NCI-H1048 (cell line): ENCODE measurements at places on chromosomes 11 and 22.

DNA sequence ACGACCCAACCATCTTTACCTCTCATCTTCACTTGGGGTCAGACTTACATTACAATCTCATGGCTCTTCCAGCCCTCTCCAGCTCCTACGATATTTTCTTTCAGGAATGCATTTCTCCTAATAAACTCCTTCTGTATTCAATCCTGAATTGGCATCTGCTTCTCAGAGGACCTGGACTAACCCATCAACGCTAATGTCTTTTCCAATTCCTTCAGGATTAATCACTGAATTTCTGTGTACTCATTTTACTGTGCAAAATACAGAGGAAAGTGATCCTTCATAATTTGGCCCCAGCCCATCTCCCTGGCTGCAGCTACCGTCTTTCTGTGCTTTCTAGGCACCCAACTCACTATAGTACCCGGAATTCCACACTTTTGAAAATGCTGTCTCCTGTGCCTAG lies 239.2 kb downstream of the METTL15 start:
- no peak for DNase-seq

DNA sequence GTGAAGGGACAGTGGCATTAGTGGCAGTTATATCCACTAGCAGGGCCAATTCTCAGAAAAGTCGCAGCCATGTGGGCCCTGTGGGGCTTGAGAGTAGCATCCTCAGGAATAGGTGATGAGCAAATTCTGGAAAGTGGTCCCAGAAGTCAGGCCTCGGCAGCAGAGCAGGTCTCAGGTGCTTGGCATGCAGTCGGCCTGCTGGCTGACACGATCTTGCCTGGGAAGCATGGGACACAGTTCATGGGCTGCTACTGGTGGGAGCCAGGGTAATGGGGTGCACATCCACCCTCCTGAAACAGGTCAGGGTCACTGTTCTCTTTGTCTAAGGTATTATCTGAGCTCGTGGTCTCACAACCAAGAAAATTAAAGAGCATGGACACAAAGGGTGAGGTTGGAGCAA lies 36.8 kb upstream of the TMEM45B start:
- DNase-seq, result no peak

- DNase-seq, result no peak
Observed at GRCh38 chr11:131533998-131534397, 163.6 kb downstream of the NTM start.

- no peak for DNase-seq
Observed at GRCh38 chr11:67273260-67273990, 7.2 kb downstream of the GRK2 start.

GRCh38 chr22:39170825-39171622 lies 18.5 kb upstream of the CBX7 start:
- DNase-seq, result peak; percentile 26

GRCh38 chr11:85810521-85810870 lies 445 bp downstream of the SYTL2 start:
- no peak for DNase-seq

DNA sequence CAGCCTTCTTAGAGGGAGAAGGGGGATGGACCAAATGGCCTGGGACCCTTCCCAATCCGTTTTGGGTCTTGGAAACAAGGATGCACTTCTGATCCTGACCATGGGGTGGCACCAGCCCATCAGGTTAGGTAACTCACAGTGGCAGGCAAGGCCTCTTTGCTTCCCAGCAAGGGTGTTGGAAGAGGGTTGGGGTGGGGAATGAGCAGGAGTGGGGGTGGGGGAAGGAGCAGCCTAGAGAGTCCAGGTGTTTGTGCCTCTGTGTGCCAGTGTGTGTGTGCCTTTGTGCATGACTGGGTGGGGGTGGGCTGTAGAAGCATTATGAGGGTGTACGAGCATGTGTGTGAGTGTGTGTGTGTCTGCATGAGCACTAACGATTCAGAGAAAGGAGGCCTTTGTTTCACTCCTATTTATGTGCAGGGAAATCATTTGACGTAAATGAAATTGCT lies 213.1 kb downstream of the INSC start:
- peak; percentile 90 for DNase-seq

DNA sequence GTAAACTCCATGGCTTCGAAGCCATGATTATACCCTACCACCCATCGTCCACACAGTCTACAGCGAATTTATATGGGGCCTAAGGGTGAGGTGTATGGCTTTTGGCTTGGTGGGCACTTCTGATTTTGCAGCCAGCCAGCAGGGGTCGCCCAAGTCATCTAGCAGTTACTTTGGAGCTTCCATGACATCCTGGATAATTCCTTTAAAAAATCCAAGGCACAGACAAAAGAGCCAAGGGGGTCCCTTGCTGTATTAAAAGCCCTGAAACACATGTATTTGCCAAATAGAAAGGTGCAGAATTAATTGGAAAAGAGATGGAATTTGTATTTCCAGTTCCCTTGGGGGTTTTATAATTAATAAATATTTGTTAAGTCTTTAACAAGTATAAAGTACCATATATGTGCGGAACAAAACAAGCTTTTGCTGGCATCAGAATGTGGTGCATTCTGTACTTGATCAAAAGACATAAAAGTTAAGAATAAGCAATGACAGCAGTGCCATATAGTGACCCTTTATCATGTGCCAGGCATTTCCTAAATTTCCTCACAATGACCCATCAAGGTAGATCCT lies 132.8 kb upstream of the PITPNB start:
- DNase-seq, result peak; percentile 18

GRCh38 chr11:8207080-8208000 lies 38.5 kb upstream of the RIC3 start:
- no peak for DNase-seq

DNA sequence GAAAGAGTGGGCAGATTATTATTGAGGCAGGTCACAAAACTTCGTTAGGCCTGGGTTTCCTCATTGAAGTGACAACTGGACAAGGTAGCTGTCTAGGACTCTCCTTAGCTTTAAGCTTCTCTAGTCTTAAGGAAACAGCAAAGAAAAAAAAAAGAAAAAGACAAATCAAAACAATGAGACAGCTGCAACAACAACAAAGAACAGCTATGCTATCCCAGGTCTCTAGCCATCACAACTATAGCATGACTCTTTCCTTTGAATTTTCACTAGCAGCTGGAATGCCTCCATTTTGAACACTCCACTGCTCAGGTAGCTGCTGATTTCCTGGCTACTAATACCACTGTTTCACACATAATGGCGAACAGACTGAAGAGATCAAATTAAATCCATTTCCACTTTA lies 302.4 kb upstream of the SORL1-AS1 start:
- DNase-seq, result no peak

DNA sequence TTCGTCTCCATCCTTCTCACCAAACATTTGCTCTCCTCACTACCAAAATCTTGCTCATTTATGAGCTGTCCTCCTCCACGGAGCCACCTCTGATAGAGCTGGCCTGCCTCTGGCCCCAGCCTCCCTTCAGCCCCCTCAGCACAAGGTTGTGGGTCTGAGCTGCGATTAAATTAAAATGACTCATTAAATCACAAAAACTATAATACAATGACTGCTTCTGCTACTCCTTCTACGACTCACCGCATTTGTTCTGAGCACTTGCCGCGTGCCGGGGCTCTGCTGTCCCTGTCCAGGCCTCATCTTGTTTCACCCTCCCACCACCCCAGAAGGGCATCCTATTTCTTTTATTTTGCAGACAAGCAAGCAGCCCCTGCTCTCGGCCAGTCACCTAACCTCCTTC lies 49.2 kb upstream of the TIMP3 start:
- DNase-seq, result no peak
